ENCODE measurements at places on chromosomes 7 and 10.

- no peak for DNase-seq
These were observed 7.1 kb upstream of the AMZ1 start for GRCh38 chr7:2680792-2681490.

- DNase-seq: no peak
These were observed 102.5 kb downstream of the RAMP3 start for GRCh38 chr7:45259966-45260646.

DNA sequence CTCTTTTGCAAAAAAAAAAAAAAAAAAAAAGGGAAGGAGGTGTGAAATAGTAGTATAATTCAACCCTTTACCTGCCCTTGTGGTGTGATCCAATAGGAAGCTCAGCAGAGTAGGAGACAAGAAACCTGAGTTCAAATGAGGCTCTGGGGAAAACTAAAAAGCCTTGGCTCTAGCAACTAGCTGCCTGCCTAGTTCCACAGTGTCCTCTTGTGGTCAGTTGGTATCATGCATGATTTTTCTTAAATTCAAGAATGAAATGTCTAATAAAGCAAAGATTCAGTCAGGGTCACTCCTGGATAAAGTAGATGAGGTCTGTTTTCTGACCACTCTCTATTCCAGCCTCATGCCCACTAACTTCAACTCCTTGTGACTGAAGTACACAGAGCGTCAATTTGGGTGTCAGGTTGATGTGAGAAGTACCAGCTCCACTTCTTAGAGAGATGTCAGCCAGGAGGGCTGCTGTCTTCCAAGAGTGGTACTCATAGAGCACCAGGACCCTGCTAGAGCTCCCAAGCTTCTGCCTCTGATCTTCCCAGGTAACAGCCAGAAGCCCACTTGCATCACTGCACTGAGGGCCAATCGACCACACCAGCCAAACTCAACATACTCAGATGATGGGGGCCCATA, 10.5 kb downstream of the LSM5 start:
- peak; percentile 50 for DNase-seq

GRCh38 chr10:99660662-99661376, 1.5 kb downstream of the ENTPD7 start:
- no peak for DNase-seq
